A172 (cell line): ENCODE measurements at places on chromosomes 3 and 15. TPM values are rescaled to one million over a fixed set of nuclear protein-coding genes. Genes with fewer than 3 reads are reported as not detected.

Gene KNL1
- 33.6 and 40.1 TPM in 2 replicates for total RNA-seq

Gene THRB
- not detected in 2 replicates for total RNA-seq

Gene LMAN1L
- not detected in 2 replicates for total RNA-seq

Gene MORC1
- not detected in 2 replicates for total RNA-seq

Gene TMCO5A
- total RNA-seq, result not detected in 2 replicates

Gene OXTR
- 115 and 124 TPM in 2 replicates for total RNA-seq

Gene CKMT1A
- total RNA-seq, result not detected in 2 replicates

Gene IL17RE
- total RNA-seq, result 0.81 and 1.3 TPM in 2 replicates

Gene SLC12A1
- total RNA-seq, result not detected in 2 replicates

Gene TRH
- not detected in 2 replicates for total RNA-seq

Gene PROK2
- not detected in 2 replicates for total RNA-seq

Gene SLC30A4
- total RNA-seq, result 4.7 and 5.5 TPM in 2 replicates

Gene C3orf52
- 8.7 and 9.4 TPM in 2 replicates for total RNA-seq

DNA sequence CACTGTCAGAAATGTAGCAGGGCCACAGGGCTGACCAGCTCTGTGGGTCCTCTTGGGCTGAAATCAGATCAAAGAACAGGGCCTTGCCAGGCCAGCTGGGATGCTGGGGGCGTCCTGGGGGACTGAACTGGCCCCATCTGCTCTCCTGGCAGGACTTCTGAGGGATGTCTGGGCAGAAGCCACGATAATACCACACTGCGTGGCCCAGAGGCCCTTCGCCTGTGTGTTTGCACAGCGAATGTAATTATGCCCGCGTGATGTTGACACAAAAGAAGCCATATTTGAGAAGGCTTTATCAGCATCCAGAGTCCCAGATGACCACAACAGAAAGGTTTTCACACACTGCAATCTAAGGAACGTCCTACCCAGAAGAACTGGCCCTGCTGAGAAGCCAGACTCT is 174.0 kb downstream of the RAB11A start:
- no peak for DNase-seq

- DNase-seq, result no peak
Observed at GRCh38 chr3:141746962-141747361, 8.9 kb downstream of the RNF7 start.

GRCh38 chr15:93152360-93152759 is 63.3 kb upstream of the RGMA start:
- no peak for DNase-seq

- DNase-seq, result no peak
Observed at GRCh38 chr15:64634576-64635498, 140.6 kb downstream of the RBPMS2 start.

DNA sequence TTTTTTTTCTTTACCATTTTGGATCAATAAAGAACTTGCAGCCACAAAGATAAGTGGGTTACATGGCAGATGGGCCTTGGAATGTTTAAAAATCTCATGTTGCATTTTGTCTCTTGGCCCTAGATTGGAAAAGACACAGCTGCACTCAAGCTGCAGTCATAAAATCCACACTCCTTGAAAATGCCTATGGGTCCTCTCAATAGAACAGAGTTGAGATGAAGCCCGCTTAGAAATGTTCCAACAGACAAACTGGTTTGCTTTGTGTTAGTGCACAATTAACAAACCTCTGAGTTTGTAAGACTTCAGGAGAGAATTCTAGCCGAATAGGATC is 401.2 kb upstream of the CDIN1 start:
- DNase-seq, result no peak

DNA sequence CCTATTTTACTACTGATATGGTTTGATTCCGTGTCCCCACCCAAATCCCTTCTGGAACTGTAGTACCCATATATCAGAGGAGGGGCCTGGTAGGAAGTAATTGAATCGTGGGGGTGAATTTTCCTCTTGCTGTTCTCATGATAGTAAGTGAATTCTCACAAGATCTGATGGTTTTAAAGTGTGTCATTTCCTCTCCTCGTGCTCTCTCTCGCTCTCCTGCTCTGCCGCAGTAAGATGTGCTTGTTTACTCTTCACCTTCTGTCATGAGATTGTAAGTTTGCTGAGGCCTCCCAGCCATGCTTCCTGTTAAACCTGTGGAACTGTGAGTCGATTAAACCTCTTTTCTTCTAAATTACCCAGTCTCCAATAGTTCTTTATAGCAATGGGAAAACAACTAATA is 81.2 kb upstream of the ZBTB20 start:
- peak; percentile 12 for DNase-seq

GRCh38 chr3:181311186-181311585 is 321.6 kb upstream of the DNAJC19 start:
- DNase-seq, result no peak

- DNase-seq, result no peak
Observed at GRCh38 chr3:177481329-177481728, 284.0 kb upstream of the TBL1XR1 start.

DNA sequence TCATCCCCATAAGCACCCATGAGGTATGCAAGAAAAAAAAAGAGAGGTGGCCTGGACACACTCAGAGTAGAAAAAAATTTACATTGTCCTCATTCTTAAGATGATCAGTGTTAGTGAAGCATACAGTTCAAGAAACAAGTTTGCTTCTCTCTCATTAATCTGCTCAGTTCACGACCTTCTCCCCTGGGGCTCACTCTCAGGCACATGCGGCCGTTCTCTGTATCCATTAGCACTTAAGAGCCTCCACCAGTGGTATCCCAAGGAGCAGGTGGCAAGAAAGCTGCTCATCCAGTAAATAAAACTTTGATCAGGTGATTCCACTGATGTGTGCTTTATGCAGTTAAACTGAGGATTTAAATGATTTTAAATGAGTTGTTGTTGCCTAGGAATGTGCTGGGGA is 57.4 kb downstream of the ARHGAP31 start:
- no peak for DNase-seq

DNA sequence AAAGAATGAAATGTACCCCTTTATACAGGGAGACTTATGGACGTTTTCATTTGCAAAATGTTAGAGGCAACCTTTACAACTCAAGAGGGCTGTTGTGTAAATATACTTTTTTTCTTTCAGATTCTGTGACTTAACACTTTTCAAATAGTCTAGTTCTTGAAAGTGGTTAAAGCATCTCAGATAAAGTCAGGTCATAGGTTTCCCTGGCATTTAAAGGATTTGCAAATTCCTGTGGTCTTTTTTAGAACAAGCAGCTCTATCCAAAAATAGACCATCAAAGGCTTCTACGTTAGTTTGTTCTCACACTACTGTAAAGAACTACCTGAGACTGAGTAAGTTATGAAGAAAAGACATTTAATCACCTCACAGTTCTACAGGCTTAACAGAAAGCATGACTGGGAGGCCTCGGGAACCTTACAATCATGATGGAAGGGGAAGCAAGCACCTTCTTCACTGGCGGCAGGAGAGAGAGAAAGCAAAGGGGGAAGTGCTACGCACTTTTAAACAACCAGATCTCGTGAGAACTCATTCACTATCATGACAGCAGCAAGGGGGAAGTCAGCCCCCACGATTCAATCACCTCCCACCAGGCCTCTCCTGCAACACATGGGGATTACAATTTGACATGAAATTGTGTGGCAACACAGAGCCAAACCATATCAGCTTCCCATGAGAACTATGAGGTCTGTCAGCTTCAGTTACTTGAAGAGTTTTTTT is 23.3 kb upstream of the GABRR3 start:
- no peak for DNase-seq

GRCh38 chr3:120450600-120451271 is at the start of gene FSTL1:
FSTL1 (minus strand) TSS chr3:120450992; CDS start chr3:120450746, 246 bp downstream.
- peak; percentile 68 for DNase-seq

GRCh38 chr15:94793641-94794040 is 562.3 kb downstream of the MCTP2 start:
- DNase-seq, result peak; percentile 45

DNA sequence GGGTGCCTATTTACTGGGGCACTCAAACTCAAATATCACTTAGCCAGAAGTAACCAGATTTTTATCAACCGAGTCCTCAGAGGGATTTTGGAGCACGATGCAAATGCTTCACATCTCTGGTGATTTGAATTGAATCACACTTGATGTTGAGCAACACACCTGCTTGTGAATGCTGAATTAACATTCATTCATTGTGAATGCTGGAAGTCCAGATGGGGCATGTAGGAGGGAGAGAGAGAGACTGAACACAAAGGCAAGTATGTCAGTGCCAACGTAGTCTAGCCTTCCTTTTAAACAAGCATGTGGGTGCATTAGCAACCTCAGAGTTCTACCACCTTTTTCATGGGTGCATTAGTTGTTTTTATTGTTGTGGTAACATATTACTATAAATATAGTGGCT is 156.2 kb downstream of the ADAMTSL3 start:
- no peak for DNase-seq

DNA sequence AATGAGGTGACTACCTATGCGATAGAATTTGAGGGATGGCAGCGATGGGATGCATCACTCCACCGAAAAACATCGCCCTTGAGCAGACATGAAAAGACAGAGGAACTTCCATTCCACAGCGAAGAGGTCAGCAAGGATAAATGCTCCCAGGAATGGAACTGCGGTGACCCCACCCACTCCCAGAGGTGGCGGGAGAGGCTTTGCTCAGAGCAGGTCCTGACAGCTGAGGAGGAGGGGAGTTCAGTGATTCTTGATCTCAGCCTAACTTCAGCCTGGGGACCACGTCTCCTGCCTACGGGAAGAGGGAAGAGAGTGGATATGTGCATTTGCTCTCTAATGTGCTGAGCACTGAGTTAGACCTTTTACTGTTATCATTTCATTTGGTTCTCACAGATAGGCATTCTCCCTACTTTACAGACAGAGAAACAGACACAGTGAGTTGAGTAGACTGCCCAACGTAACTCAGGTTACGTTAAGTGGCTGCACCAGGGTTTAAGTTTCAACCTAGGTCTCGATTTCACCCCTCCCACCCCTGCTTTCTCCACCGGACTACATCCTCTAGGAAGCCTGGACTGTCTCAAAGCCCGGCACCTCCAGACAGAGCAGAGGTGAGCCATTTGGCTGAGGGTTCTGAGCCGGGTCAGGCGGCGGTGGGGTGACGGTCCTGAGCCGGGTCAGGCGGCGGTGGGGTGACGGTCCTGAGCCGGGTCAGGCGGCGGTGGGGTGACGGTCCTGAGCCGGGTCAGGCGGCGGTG is 170.0 kb downstream of the RAB11A start:
- DNase-seq, result peak; percentile 14

GRCh38 chr3:194816748-194817591 is 131.3 kb downstream of the FAM43A start:
- no peak for DNase-seq

DNA sequence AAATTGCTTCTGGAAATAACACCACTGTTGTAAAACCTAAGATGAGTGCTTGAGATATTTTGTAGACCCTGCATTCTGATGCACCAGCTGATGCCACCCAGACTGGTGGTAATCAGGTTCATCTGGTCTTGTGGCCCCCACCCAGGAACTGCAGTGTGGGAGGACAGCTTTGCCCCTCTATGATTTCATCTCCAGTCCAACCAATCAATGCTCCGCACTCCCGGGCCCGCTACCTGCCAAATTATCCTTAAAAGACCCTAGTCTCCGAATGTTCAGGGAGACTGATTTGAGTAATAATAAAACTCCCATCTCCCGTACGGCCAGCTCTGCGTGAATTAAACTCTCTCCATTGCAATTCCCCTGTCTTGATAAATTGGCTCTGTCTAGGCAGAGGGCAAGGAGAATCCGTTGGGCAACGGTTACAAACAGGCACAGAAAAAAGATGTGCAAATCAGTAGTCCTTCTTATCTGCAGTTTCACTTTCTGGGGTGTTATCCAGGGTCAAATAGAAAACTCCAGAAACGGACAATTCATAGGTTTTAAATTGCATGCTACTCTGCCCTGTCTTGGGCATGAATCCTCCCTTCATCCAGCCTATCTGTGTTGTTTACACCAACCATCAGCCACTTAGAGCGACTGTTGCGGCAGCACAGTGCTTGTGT is 29.2 kb upstream of the TRPM1 start:
- no peak for DNase-seq

DNA sequence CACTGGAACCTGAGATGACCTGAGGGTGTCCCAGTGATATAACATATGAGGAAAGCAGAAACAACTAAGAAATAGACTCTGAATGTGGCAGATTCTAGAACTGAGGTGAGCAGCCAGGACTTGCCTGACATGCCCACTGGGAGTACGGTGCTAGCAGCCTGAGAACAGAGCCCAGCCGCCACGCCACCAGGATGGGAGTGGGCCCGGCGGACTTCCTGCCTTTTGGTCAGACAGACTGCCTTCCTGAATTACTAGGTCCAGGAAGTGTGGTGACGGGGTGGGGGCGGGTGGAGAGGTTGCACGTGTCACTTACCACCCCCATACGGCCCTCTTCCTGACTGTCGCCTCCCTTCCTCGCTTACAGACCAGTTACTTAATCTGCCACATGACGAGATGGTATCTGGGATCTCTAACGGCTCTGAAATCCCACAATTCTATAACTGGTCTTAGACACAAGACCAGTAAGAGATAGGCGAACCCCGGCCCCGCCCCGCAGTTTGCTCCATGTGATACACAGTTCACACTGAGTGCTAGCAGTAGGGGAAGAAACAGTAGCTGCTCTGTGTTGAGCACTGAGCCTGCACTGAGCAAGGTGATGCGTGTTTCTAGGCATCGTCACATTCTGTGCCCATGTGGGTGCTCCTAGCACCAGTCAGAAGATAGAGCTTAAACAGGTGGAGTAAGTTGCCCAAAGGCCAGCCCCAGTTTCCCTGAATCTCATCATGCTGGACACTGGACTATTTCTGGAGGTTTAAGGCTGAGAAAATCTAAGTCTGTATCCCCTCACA is 95.7 kb downstream of the CPN2 start:
- no peak for DNase-seq

GRCh38 chr3:38551026-38551832 is 55.1 kb downstream of the EXOG start:
- no peak for DNase-seq
